ENCODE measurements at places on chromosomes 5 and 9.
A peak's percentile ranks its signal among the peaks of the same experiment; 100 is the strongest.

DNA sequence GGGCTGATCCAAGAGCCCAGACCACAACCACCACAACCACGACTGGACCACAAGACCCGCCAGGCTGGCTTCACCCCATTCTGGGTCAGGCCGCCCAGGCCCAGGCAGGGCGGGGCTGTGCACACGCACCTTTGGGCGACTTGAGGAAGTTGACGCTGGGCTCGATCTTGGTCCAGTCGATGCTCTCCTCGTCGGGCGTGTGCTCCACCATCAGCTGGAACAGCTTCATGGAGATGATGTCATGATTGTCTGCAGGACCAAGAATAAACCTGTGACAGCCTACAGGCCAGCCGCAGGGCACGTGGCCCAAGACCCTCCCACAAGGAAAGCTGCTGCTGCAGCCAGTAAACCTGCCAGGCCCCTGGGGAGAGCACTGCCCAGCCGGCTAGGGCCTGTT, 17.3 kb downstream of the LMAN2 start:
- no peak for DNase-seq

GRCh38 chr5:4634342-4634741, 505.8 kb upstream of the ADAMTS16 start:
- no peak for DNase-seq

- DNase-seq, result peak; percentile 59
These were observed 547 bp downstream of the NIPBL start for GRCh38 chr5:36876965-36877666.

DNA sequence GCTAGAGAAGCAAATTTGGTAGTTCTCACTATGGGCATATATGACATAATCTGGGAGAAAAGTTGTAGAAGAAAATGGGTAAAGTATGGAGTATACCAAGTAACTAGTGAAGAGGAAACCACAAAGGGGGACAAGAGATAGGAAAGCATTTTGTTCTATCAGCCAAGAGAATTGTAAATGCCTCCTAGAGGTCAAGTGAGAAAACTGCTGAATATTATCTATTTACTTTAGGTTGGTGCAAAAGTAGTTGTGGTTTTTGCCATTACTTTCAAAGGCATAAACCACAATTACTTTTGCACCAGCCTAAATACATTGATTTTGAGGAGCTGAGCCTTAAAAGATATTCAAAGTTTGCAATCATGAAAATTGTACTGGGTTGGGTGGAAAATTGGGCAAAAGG, 126.7 kb upstream of the GRHPR start:
- DNase-seq, result no peak

DNA sequence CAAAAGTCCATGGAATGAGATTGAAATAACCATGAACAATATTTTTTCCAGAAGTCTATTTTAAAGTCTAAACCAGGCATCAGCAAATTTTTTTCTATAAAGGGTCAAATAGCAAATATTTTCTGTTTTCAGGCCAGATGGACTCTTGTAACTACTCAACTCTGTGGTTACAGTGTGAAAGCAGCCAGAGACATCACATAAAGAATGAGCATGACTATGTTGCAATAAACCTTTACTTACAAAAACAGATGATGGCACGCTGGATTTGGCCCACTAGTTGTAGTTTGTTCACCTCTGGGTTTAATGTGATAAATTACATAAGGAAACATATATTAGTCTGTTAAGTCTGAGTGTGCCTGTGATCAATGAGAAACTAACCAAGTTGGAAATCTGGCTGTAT, 319.2 kb downstream of the TRPM3 start:
- DNase-seq, result no peak

- no peak for DNase-seq
These were observed 99.3 kb upstream of the NIPBL start for GRCh38 chr5:36777105-36777757.

- DNase-seq, result no peak
These were observed 20.5 kb downstream of the VLDLR start for GRCh38 chr9:2642068-2642467.

DNA sequence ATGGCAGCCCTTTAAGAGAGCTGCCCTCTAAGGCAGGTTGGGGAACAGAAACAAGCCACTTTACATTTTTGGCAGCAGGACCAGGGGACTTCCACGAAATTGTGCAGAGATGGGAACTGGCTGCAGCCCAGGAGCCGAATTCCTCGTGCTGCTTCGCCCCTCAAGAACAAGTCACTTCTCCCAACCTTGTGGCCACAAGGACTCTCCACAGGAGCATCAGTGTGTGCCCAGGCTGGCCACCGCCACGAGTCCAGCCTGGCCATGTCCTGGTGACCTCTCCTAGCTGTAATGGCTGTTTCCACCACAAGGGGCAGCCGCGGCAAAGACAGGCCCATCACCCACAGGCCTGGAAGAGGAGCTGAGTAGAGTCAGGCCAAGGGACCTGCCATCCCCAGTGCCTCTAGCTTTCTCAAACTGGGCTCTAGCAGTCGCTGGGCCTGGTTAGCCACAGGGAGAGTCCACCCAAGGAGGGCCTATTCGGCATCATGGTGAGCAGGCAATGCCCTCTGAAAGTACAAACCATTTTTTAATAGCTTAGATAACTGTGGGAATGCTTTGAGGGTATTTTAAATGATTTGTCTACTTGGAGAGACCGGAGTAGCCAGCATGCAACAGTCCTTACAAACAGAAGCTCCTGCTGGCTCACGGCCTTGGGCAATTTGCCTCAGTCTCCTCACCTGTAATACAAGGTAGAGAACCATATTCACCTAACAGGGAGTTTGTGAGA, 129.0 kb downstream of the COL23A1 start:
- no peak for DNase-seq

DNA sequence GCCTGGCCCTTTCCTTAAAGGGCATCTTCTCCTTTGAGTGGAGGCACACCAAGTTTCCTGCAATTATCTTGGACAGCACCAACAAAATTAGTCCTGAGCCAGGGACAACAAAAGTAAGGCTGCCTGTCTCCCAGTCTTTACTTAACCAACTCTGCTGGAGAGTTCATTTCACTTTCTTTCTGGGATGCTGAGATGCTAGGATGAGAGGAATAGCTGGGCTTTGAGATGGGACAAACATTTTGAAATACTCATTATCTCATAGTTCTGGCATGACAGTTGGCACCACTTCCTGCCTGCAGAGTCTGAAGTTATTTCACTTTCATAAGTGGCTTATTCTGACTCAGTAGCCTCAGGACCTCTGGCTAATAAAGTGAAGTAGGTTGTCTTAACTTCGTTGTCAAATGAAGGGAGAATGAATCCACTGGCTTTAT, 157.0 kb downstream of the C9orf152 start:
- no peak for DNase-seq

- no peak for DNase-seq
These were observed 10.9 kb downstream of the C5orf52 start for GRCh38 chr5:157682257-157682656.

DNA sequence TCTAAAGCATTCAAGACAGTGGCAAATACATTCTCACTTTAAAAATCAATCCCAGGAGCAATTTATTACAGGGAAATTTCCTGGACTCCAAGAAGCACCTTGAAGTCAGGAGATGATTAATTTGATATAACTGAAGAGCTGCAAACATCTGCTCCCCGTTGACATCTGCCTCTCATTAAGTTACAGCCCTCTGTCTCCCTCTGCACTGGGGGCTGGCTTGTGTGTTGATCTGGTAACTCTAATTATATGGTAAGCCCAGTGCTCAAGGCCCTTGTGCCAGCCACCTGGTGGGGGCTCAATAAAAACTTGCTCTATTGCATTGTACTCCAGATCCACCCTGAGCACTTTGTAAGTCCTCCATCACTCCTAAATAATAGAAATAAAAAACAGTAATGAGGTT, 131.1 kb upstream of the ZNF462 start:
- DNase-seq, result no peak

DNA sequence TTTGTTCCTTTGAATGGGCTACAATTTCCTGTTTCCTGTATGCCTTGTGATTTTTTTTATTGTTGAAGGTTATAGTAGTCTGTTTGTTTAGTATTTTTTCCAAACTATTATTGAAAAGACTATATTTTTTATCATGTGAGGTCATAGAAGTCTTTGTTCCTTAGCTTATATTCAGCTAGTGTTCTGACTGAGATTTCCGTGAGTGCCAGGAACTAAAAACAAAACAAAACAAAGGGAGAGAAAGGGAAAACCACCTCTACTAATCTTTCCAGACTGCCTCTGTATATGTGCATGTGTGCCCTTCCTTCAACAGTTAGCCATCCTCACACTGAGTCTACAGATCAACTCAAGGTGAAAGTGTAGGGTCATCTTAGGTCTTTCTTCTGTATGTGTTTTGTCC, 79.0 kb downstream of the OSTF1 start:
- no peak for DNase-seq

GRCh38 chr9:16312962-16313546, 557.4 kb downstream of the BNC2 start:
- no peak for DNase-seq

DNA sequence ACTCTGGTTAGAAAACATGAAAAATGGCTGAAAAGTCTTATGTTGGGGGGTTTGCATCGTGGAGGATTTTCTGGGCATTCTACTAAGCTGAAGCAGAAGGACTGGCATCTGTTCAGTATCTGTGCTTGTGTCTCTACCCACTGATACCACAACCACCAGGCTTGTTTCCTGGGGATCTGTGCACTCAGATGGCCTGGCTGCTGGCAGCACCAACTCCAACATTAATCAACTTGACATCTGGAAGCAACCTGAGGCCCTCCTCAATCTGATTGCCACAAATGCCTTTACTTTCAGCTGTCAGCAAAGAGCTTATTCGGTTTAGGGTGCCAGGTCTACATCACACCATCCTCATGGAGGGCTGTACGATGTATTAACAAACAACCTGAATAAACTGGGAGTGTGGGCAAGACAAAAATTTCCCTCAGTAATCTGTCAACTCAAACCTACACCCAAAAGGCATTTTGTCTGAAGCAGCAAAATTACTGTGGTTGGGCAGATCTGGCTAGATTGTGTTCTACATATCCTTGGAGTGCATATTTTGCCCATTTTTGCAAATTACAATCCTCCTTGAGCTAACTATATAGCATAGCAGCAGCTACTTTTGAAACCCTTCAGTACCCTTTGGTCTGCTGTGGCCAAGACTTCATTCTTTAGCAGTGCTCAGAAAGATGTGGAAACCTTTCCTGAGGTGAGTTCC, 74.6 kb downstream of the FOXD1 start:
- DNase-seq, result no peak

DNA sequence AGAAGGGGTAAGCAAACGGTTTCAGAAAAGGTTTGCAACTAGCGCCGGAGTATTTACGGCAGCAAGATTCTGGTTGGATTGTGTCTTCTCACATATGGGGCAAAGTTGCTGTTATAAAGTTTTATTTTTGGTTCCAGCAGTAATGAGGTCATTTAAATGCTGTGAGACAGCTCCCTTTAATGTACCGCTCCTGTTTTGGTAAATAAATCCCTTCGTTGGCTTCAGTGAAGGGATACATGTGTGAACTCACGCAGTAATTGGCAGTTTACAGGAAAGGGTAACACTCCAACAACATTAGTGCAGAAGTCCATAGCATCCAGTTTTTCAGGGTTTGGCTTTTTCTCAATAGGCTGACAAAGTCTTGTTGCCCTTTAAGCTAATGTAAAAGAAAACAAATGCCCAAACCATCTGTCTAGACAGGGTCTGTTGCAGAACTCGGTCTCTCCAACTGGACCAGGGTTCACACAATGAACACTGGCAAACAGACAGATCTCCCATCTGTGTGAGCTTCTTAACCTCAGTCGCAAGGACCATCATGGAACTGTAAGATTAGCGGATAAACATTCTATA, 184.0 kb downstream of the GOLPH3 start:
- DNase-seq, result no peak

DNA sequence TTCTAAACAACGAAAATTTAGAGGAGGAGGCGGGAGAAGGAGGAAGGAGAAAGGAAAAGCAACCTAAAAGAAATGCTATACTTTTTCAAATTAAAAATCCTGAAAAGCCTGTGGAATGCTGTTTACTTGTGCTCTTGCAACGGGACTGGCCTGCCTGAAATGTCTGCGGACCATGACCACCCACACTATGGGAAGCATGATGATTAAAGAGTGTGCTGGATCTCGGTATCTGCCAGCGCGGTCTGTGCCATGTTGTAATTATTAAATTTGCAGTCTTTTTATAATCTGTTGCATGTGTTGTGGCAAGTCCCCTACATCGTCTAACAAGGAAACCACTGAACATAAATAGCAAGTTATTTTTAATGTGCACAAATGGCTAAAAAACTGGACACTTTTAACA, 111.4 kb downstream of the FANCC start:
- DNase-seq, result no peak

DNA sequence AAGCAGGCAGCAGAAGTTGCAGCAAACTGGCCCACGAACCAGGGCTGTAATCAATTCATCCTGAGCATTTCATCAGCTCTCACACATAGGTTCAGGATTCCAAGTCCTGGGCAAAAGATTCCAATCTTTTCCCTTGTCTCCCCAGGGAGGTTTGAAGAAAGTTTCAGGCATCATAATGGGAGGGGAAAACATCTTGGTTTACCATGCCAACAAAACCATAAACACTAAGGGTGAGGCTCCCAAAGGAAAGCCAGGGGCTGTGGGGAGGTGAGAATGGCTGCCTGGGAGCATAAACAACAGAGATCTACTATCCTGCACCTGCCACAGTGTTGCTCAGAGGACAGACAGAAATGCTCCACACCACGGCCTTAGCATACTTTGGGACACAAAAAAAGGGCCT, 94.6 kb downstream of the SH3TC2 start:
- DNase-seq, result no peak

DNA sequence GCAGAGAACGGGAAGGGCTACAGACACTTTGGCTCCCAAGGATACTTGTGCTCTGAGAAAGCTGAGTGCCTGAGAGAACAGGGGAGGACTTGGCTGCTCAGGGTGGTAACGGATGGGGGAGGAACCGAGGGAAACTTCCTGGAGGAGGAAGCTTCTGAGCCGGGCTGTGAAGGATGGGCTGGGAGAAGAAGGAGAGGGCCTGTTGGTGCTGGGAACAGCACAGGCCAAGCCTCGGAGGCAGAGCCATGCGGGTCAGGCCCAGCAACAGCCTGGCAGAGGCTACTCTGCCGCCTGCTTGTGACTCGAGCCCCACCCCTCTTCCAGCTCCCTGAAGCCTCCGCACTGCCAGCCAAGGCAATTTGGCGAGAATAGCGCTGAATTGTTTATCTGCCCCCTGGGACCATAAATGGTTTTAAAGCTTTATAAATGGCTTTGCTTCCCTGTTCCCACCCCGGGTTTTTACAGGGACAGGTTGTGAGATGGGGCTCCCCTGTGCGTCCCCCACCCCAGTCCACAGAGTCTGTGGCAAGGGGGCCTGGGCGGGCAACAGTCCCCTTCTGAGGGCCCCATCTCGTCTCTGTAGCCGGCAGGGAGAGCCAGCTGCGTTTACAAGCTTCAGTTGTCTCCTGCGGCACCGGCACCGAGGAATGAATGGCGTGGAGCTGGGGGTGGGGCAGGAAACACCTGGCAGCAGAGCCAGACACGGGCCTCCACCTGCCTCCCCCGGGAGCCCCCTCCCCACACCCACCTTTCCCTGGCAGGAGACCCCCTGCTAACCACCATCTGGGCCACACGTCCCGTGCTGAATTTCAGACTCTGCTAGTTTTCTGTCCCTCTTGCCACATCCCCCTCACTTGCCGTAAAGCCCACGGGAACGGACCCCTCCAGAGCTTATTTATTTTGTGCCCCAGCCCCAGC, 24.4 kb downstream of the FAM163B start:
- DNase-seq, result peak; percentile 79

GRCh38 chr9:123164285-123164684, 104.1 kb downstream of the STRBP start:
- no peak for DNase-seq

GRCh38 chr5:75337366-75338021, 474 bp downstream of the HMGCR start:
- DNase-seq, result no peak

GRCh38 chr9:90074316-90074962, 469.6 kb downstream of the GADD45G start:
- DNase-seq, result no peak

GRCh38 chr5:82336226-82336958, 58.2 kb upstream of the RPS23 start:
- no peak for DNase-seq
